Activated naive CD8-positive, alpha-beta T cell treated with anti-CD3 and anti-CD28 coated beads, Interleukin-2, amount 50 U/mL, for 16 hours (primary cell): ENCODE measurements at places on chromosomes 11 and 22.
A peak's percentile ranks its signal among the peaks of the same experiment; 100 is the strongest.

- DNase-seq, result no peak
These were observed 60.6 kb downstream of the MICAL2 start for GRCh38 chr11:12170984-12171383.

GRCh38 chr11:131909426-131910177, 539.2 kb downstream of the NTM start:
- DNase-seq, result no peak

GRCh38 chr22:30455075-30455840, 16.6 kb downstream of the SEC14L3 start:
- no peak for DNase-seq

GRCh38 chr11:77064648-77065217, 2.0 kb upstream of the CAPN5 start:
- no peak for DNase-seq

DNA sequence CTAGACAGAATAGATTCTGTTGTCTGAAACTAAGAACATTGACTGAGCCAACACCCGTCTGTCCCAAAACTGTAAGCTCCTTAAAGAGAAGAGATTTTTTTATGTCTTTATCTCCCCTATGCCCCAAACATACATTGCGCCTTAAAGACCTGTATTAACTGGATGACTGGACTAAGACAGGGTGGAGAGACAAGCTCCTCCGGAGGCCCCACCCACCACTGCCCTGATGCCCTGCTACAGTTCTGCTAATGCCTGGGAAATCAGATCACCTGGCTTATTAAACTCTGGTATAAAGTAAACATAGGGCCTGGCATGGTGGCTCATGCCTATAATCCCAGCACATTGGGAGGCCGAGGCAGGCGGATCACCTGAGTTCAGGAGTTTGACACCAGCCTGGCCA, 203.7 kb downstream of the TENM4 start:
- DNase-seq, result no peak

DNA sequence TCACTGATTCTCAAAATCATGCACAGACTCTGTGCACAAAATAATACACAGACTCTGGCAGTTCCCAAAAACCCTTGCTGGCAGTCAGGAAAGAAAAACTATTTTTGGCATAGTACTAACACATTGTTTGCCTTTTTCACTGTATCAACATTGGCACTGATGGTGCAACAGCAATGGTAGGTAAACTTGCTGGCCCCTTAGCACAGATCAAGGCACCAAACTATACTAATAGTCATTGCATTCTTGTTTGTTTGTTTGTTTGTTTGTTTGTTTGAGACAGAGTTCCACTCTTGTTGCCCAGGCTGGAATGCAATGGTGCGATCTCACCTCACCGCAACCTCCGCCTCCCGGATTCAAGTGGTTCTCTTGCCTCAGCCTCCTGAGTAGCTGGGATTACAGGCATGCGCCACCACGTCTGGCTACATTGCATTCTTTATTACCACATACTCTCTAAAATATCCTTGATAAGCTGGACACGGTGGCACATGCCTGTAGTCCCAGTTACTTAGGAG, 81.0 kb upstream of the SLC6A5 start:
- DNase-seq, result no peak

GRCh38 chr11:111841370-111842053, 29.9 kb downstream of the ALG9 start:
- DNase-seq, result peak; percentile 66

DNA sequence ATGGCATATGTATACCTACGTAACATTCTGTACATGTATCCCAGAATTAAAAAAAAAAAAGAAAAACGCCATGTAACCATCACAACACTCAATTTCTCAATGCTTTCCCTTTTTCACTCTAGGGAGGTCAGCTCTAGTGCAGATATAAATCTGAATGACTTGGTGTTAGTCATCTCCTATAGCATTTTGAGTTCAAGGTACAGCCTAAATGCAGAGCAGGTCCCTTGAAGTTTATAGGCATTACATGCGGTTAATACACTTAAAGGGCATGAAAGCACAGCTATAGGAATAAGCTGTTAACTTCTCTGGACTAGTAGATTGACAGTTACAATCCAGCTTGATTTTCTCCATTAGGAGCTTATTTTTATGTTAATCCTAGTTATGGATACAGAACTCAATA, 16.2 kb upstream of the OR52I2 start:
- DNase-seq, result no peak

- no peak for DNase-seq
These were observed 3.2 kb downstream of the PPP6R3 start for GRCh38 chr11:68463714-68464113.

GRCh38 chr22:38314933-38315822, 2.1 kb downstream of the CSNK1E start:
- no peak for DNase-seq

DNA sequence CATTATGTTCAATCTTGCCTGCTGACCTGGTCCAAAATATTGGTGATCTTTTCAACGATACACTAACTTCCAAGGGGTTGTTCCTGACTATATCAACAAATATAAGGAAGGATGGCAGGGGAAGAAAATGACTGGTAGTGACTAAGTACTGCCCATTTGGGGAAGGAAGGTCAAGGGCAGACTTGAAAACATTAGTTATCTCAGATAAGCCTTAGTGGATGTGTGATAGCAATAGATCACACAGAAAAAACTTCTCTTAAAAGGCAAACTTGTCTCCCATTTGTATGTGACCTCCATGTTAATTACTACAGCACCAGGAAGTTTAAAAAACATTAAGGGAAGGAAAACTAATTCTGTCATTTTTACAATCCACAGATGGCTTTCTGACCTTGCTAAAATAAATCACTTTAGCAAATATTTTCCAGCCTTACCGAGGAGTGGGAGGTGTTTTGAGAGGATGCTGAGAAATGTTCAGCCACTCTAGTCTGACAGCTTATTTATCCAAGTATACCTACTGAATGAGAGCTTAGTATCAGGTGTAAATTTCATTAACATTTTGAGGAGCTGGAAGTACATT, 88.2 kb upstream of the DDI1 start:
- no peak for DNase-seq

DNA sequence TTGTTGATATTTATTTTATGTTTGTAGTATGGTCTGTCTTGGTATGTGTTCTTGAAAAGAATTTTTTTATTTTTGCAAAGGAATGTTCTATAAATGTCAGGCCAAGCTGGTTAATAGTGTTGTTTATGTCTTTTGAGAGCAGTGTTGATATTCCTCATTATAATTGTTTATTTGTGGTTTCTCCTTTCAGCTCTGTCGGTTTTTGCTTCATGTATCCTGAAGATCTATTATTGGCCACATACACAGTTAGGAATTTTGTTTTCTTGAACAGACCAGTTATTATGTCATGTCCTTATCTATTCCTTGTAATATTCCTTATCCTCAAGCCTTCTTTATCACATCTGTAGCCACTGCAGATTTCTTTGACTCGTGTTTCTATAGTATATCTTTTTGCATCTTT, 56.5 kb downstream of the PDHX start:
- DNase-seq, result no peak

GRCh38 chr11:125299821-125300220, 135.3 kb downstream of the PKNOX2 start:
- no peak for DNase-seq

GRCh38 chr11:72411623-72412419, 22.5 kb downstream of the CLPB start:
- DNase-seq, result no peak

- no peak for DNase-seq
These were observed 48.6 kb downstream of the CADM1 start for GRCh38 chr11:115455613-115456012.

- no peak for DNase-seq
These were observed 415.9 kb downstream of the ETS1 start for GRCh38 chr11:128171506-128171905.

DNA sequence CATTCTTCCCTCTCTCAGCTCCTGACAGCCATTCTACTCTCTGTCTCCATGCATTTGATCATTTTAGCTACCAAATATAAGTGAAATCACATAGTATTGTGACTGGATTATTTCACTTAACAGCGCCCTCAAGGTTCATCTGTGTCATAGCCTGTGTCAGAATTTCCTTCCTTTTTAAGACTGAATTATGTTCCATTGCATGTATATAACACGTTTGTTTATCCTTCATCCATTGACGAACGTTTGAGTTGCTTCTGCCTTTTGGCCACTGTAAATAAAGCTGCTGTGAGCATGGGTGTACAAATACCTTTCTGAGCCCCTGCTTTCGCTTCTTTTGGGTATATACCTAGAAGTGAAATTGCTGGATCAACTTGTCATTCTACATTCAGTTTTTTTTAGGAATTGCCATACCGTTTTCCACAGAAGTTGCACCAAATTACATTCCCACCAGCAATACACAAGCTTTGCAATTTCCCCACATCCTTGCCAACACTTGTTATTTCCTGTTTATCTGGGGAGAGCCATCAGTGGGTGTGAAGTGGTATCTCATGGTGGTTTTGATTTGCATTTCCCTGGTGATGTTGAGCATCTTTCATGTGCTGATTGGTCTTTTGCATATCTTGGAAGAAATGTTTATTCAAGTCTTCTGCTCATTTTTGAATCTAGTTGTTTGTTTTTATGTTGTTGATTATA, 17.5 kb downstream of the GLB1L2 start:
- no peak for DNase-seq

DNA sequence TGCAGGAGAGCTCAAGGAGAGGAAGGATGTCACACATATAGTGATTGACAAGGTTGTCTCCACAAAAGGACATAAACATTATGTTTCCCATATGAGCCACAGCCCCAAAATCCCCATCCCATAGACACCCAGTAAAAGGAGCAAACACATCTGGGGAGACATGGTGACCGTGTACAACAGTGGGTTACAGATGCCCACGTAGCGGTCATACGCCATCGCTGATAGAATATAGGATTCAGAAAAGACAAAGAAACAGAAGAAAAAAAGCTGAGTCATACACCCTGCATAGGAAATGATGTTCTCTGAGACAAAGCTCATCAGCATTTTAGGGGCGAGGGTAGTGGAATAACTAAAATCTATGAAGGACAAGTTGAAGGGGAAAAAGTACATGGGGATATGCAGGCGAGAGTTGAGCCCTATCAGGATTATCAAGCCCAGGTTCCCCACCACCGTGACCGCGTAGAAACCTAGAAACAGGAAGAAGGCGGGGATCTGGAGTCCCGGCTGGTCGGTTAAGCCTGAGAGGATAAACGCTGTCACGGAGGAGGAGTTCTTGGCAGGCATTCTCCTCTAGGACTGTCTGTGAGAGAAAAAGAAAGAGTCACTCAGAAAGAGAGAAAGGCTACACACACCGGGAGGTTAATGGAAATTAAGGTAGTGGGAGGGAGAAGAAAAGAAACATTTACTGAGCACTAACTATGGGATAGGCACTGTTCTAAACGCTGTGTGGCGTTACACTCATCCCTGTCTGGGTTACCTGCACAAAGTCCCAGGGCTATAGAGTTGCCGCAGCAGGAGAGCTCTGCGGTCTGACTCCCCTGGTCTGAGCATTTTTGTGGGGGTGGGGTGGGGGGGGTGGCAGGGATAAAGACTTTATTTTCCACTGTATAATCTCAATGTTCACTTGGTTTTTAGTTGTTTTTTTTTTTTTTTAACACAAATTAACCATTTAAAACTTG, 36.1 kb upstream of the OR8B8 start:
- DNase-seq, result no peak

- no peak for DNase-seq
These were observed 188.6 kb downstream of the CWF19L2 start for GRCh38 chr11:107268977-107269376.

DNA sequence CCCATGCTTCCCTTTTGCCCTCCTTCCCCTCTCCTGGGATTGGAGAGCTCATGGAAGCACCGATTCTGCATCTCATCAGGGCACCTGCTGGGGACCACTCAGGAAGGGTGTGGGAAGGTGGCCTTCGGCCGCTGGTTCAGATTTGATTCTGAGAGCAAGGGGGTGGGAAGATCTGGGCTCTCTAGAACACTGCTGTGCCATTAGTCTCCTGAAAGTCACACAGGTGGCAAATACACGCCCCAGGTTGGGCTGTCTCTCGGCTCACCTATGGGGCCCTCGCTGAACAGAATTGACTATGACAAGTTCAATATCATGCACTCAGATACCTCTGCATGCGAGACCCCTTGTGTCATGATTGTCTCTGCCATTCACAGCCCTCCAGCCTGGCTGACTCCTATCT, 12.8 kb upstream of the APOBEC3A start:
- no peak for DNase-seq

- DNase-seq, result no peak
These were observed 2.2 kb downstream of the TM7SF2 start for GRCh38 chr11:65113839-65114238.

GRCh38 chr11:76919887-76920746, 59.4 kb downstream of the ACER3 start:
- DNase-seq, result peak; percentile 22

DNA sequence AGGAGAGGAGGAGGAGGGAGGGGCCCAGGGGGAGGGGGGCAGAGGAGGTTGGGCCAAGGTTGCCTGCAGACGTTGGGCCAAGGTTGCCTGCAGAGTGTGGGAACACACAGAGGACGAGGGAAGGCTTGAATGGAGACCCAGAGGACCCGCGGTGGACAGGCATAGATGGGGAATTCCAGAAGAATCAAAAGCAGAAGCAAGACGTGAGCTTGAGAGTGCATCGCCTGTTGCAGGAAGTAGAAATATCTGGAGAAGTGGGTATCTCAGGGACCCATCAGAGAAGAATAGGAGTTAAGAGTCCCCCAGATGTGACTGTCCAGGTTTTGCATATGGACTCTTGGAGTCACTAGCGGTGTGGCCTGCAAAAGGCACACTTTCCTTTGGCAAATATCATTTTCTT, 670.2 kb downstream of the TBC1D22A start:
- DNase-seq, result no peak

DNA sequence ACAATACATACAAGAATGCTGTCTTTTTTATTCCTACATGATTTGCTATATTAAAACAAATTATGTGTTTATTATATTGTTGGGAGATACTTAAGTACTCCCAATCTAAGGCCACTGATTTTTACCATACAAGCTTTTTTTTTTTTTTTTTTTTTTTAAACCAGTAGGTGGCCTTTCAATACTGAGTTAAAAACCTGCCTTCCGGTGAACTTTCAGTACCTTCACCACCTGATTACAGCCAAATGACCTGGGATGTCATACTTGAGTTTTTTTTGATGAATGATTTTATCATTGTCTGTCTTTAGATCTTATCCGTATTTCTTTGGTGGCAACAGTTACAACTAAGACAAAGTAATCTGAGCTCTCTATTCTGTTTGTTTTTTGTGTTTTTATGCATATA, 94.0 kb upstream of the FOLH1 start:
- no peak for DNase-seq

GRCh38 chr22:27518531-27519340, 282.8 kb downstream of the MN1 start:
- no peak for DNase-seq

DNA sequence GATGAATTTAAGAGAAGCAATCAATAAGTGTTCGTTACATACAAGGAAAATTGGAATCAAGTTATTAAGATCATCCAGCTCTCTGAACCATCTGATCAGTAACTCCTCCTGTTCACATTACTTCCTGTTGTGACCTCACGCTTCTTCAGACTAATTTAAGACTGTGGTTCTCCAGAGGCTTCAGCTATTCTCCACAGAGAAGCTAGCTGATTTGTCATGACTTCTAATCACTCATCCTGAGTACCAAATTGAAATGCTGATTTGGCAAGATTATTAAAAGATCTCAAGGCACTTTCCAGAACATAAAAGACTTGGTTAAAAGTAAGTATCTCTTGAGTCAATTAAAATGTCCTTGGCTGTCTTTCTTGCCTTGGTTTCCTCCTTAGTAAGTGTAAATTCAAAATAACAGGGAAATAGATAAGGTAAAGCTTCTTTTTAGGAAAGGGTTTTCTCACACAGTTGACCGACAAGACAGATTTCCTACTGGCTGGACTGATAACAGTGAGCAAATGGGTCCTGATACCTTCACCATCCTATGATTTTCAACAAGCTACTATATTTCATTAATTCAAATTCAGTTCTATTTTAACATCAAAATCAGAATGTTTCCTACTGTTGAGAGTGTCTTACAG, 38.5 kb downstream of the GAB2 start:
- DNase-seq, result no peak
